ENCODE measurements at places on chromosomes 3 and 15. TPM values are rescaled to one million over a fixed set of nuclear protein-coding genes. Genes with fewer than 3 reads are reported as not detected.

RLBP1 gene
- total RNA-seq = not detected

CACNA2D3 gene
- not detected for total RNA-seq

GYG1 gene
- 5.1 TPM for total RNA-seq

SEMA3F gene
- 3.9 TPM for total RNA-seq

- DNase-seq = no peak
Measured at GRCh38 chr15:58962662-58963565, 24.5 kb upstream of the RNF111 start.

All from A673 (cell line).